Epithelial cell of prostate (primary cell): ENCODE measurements at places on chromosomes 11 and 22.
A peak's percentile ranks its signal among the peaks of the same experiment; 100 is the strongest.

DNA sequence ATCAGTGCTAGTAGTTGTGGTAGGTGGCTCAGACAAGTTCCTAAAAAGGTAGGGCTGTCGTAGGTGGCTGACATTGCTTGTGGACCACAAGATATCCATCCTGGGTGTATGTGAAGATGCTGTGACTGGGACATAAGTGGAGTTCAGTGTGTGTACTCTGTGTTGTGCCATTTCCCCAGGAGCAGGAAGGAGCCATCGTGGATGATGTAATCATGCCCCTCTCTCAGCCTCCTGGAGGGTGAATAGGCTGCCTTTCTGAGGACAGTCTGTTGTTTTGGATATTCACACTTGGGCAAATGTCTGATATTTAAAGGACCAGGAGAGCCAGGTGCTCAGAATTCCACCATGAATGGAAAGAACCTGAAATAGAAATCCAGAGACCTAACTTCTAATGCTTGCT, 2.7 kb downstream of the HEPHL1 start:
- DNase-seq = no peak

DNA sequence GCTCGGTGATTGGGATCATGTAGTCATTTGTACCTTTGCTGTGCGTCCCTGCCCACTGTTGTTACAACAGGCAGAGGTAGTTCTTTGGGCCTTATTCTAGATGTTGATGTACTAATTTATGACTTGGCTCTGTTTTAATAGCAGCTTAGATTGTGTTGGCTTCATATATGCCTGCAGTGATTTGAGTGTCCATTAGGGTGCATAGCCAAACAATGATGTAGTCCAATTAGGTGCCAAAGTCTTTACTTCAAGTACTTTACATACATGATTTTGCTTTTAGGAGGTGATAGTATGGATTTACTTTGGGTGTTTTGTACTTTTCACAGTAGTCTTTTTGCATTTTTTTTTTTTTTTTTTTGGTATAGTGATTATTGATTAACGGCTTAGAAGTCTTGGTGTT, 46.4 kb downstream of the PPP6R3 start:
- DNase-seq = no peak

DNA sequence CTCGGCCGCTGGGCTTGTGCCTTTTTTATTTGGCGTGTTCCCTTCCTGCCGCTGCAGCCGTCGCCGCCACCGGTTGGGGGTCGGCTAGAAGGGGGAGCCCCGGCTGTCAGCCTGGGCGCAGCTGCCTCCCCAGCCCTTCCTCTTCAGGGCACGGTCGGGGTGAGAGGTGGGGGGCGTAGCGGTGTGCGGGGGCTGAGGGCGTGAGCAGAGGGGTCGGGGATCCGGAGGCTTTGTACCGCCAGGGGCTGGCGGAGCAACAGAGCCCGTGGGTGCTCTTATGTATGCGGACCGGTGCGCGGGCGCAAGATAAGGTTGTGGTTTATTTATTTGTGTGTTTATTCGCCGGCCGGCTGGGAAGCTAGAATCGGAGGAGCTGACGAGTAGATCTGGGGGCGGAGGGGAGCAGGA, 477 bp downstream of the ZBTB16 start:
- no peak for DNase-seq

- no peak for DNase-seq
Measured at GRCh38 chr22:22772396-22772795, 115.2 kb upstream of the IGLL5 start.

DNA sequence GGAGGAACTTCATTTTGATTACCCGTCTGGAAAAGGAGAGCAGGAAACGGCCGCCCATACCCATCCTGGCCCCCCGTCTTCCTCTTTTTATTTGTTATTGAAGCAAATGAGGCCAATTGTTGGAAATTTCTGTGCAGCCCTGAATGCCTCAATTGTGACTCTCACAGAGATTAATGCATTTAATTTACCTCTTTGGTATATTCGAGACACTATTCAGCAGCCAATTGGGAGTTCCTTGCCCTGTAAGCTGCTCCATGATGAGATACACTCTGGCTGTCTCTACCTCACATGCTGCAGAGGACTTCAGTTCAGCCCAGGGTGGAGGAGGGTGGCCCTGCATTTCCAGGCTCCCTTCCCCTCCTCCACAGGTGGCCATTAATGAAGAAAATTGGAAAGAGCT, 60.6 kb upstream of the NTM start:
- DNase-seq = no peak

DNA sequence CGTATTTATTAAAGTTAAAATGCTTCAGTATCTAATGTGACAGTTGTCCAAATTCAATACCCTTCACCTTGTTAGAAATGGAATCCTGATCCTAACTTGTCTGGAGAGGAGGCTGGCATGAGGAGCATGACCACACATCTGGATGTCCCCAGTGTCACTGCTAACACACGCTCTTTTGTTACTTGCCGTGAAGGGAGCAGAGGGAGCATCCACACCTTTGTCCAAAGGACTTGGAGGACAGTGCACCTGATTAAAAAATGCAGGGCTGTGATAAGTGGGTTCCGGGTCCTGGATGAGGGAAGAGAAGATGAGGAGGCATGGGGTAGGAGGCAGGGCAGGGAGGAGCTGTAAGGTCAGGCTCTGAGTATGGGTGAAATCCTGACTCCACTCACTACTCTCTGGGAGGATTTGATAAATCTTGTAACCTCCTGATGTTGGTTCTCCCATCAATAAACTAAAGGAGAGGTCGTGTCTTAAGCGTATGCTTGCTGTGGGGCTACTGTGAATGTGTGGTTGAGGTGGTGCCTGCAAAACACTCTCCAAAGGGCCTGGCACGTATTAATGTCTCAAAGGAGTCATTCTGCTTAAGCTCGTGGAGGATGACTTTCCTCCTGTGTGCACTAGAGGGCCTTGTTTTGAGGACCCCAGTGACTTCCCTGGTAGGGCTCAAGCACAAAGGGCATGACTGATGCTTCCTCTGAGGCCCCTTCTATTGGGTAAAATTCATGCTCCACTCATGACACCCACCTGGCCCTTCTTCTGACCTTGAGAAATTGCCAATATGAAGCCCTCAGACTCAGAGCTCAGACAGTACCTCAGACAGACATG, 16.8 kb upstream of the IGLL5 start:
- no peak for DNase-seq

DNA sequence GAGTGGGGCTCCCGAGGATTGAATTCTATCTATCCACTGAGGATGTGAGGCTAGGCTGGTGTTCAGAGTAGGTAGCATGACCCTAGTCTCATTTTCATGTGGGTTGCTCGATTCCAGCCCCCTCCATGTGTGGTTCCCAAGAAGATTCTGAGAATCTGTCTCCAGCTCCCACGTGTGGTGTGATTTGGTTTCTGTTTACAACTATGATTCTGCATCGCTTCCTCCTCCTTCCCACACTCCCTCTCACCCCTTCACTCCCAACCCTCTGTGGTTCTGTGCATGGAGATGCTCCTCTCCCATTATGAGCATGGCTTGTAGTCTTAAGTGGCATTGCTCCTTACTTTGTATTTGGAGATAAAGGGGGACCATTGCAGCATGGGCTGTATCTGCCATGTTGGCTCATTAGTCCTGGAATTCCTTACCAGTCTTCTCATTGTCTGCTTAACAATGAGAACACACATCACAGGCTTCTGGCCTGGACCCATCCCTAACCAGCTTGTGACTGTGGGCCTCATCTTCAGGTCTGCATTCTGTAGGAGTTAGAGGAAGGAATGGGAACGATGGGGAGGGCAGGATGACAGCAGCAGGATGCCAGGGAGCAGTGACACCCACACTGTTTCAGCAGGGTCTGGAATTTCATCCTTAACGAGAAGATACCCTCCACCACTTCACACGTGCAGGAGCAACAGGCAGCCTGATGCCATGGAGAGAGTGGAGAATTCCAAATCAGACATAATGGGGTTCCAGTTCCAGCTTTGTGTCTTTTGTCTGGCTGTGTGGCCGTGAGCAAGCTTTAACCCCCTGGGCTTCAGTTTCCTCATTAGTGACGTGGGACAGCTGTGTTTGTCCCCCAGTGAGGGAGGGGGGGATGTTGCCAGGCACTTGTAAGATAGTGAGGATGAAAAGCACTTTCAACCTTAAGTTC, 86.0 kb downstream of the CCDC81 start:
- no peak for DNase-seq

- peak; percentile 20 for DNase-seq
Measured at GRCh38 chr22:28710576-28711191, 30.9 kb downstream of the CHEK2 start.

- DNase-seq = no peak
Measured at GRCh38 chr11:62487738-62488551, 58.7 kb downstream of the AHNAK start.

GRCh38 chr22:20574920-20575353, 67.5 kb downstream of the MED15 start:
- DNase-seq = no peak

DNA sequence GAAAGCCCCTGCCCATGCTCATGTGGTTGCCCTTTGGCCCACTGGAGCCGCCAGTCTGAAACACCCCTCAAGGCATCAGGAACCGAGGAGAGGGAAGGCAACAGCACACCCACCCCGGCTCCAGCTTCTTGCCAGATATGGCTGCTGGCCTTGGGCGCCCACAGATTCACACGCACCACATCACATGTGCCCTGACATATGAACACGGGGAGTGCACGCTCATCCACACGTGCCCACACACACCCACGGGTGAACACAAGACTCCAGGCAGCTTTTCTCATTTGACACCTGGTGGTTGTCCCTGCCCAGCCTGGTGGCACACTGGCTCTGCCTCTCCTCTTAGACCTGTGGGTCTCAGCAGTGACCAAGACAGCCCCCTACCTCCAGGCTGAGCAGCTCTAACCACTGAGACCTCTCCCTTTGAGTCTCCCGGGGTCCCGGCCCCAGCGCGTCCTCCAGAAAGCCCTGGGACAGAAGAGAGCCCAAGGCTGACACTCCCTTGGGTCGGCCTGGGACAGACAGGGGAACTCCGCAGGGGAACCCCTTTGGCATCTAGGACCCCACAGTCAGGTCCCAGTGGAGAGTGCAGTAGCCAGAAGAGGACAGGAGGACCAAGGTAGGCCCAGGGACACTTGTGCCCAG, 2.7 kb upstream of the MAPK12 start:
- DNase-seq = no peak
